ENCODE measurements at places on chromosomes 12 and 14. TPM values are rescaled to one million over a fixed set of nuclear protein-coding genes. Genes with fewer than 3 reads are reported as not detected.

- no peak for DNase-seq
Measured at GRCh38 chr12:123502163-123502704, 31.3 kb downstream of the RILPL1 start.

RPS6KL1 gene
- total RNA-seq, result 42.4 TPM

COX8C gene
- not detected for total RNA-seq

DNA sequence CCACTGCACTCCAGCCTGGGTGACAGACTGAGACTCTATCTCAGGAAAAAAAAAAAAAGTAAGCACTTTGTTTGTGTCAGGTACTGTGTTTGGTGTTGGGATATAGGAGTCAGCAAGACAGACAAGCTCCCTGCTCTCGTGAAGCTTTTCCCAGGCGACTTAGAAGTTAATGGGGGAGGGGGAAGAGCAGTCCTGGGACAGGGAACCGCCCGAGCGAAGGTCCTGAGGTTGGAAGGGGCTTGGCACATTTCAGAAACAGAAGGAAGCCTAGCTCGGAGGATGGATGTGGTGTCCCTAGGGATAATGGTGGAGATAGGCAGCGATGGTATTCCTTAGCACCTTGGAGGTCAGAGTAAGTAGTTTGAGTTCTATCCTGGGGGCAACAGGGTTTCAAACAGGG is 8.5 kb upstream of the COX6A1 start:
- DNase-seq, result no peak

- no peak for DNase-seq
Measured at GRCh38 chr12:121653999-121654398, 15.5 kb downstream of the MORN3 start.

DNA sequence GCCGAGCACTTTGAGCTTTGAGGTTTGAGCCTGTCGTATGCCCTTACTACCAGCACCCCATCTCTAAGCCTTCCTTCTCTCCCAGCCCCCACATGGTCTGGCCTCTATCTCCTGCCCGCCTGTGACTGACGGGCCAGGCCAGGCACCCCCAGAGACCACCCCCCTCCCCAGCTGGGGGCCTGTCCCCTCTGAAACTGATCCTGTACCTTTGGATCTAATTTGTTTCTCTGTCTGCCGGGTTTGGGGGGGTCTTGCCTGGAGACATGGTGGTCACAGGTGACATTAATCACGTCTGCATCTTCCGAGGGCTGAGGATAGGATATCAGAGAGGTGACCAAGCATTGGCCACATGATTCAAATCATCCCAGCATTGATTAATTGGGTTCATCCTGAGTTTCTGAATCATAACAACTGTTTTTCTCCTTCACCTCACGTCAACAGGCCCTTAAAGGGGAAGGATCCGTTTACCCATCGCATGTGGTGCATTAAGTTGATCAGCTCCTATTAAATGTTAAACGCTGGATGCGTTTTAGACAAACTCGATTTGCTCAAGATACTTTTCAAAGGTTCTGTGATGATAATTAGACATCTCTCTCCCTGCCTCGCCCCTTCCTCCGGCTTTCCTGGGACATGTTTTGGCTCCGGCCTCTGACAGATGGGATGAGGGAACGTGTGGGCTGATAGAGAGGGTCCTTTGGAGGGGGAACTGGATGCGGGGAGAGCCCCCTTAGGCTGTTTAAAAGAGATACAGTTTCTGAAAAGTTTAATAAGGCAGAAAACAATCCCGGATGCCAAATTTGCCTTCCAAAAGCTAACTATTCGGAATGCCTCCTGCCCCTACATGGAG is 63.3 kb upstream of the TBX3 start:
- no peak for DNase-seq

DNA sequence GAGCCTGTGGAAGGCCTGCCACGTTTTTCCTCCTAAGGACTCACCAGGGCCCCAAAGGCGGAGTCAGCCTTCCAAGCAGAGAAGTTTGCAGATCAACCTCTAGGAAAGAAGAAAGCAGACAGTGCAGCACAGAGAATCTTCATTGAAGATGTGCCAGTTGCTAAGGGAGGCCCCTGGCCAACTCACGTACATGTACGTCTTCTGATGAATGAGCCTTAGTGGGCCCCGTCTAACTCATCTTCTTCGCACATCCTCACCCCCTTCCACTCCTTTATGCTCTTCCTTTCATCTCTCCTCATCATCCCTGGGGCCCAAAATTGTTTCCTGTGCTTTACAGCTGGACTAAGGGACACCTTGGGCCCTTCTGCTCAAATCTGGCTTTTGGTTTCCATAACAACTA is 703.0 kb upstream of the TBX3 start:
- no peak for DNase-seq

KRT71 gene
- total RNA-seq, result 0.18 TPM

DNA sequence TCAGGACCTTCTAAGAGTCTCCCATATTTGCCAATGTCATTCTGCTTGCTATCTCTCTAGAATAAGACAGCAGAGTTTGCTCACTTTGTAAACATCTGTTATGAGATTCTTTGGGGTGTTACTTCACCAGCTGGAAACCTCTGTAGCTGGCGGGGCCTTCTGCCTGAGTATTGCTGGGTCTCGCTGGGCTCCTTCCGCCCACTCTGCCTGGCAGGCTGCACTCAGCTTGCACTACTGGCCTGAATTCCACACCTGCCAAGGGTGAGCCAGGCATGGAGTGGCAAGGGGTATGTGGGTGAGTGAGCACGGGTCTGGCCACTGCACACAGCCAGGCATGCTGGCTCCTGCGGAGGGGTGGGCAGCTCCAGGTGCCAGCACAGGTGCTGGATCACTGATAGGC is 267.3 kb upstream of the PDE3A start:
- DNase-seq, result no peak

- peak; percentile 13 for DNase-seq
Measured at GRCh38 chr12:63151623-63152320, 771 bp upstream of the AVPR1A start.

GALNT16 gene
- total RNA-seq, result 9.3 TPM

GRCh38 chr14:54104601-54105145 is 148.0 kb upstream of the BMP4 start:
- no peak for DNase-seq

GRCh38 chr14:95388699-95389098 is 69.0 kb upstream of the CLMN start:
- no peak for DNase-seq

GPR162 gene
- 28.5 TPM for total RNA-seq

DNA sequence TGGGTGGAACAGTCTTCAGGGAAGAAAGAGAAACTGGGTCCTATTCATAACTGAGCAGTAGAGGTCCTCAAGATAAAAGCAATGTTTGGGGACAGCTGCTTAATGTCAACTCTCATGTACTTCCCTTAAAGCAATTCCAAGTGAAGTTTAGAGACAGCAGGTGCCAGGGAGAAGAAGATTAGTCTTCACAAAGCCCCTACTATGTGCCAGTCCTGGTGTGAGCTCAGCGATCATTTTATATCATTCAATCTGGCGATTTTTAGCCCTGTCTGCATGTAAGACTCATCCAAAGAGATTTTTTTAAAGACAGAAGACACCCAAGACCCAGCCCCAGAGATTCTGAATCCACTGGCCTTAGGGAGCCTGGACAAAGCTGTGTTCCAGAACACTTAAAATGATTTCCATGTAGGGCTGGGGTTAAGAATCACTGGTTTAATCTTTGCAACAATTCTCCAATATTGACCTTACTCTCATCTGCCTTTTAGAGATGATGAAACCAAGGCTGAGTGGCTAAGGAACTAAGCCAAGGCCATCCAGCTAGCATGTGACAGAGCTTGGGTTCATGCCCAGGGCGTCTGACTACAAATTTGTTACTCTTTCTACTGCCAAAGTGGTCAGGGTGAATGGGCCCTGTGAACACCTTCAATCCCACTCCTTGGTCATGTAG is 404.5 kb upstream of the TBX3 start:
- no peak for DNase-seq

- no peak for DNase-seq
Measured at GRCh38 chr14:55351111-55351510, 60.5 kb downstream of the ATG14 start.

DNA sequence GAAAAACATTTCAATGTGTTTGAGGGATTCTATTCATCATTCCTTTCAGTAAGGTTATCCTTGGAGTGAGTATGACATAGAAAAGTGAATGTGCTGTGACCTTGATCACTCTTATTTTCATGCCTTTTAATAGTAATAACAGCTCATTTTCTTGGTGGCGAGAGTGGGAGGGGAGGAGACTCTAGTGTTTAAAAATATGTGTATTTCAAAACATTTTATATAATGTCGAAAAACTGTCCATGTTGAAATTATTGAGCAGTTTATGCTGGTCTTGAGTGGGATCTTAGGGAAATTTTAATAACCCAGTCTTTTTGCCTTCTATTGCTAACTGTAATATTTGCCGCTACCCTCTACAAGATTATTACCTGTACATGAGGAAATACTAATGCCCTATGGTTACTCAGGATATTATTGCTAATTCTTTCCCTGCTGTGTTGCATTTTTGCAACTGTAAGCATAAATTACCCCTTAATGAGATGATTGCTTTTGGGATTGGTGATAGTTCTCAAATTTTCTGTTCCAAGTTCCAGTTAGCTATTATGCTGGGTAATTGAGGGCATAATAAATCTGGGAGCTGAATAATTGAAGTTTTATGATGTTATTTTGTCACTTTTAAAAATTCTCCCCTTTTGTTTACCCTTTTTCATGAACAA is 21.9 kb downstream of the ATF7IP start:
- DNase-seq, result no peak

DNA sequence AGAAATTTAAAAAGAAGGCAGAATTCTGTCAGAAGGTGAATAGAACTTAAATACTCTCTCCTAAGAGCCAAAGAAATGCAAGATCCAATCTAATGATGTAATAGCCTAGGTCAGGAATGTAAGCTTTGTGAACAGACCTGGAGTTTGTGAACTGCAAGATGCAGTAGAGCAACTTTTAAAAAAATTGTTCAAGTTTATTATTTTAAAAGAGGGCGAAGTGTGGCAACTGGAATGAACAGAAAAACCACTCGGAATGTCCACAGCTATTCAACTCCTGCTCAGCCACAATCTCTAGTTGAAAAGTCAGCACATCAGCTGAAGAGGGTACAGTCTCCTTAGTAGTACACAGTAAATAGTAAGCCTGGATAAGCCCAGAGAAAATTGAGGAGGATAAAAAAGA is 228.8 kb downstream of the PPFIA2 start:
- no peak for DNase-seq

DNA sequence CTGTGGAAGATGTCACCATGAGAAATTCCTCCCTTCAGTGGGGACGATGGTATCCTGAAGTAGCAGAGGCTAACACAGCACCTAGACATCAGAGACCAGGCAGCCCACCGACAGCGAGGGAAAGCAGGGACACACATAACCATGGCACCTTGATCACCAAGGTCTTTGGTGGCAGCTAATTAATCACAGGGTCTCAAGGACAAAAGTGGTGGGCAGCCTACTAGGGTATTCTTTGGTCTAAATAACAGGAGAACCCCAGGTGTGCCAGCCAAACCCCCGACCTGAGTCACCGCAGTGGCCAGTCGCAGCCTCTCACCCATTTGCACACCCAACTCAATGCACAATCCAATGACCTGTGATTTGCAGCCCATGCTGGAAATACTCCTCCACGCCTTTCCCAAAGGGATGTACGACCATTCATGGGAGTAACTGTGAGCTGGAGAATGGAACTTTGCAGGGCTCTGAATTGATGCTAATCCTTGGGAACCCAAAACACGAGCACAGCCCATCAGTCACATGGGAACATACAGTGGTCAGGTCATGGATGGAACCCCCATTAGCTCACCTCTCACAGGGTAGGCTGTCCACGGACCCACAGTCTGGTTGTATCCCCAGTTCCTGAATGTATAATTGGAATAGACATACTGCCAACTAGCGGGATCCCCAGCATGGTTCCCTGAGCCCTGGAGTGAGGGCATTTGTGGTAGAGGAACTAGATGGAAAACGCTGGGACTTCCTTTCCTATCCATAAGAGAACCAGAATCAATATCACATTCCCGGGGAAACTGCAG is 58.7 kb upstream of the C14orf180 start:
- no peak for DNase-seq

OTX2 gene
- 24.6 TPM for total RNA-seq

KRT85 gene
- not detected for total RNA-seq

DNA sequence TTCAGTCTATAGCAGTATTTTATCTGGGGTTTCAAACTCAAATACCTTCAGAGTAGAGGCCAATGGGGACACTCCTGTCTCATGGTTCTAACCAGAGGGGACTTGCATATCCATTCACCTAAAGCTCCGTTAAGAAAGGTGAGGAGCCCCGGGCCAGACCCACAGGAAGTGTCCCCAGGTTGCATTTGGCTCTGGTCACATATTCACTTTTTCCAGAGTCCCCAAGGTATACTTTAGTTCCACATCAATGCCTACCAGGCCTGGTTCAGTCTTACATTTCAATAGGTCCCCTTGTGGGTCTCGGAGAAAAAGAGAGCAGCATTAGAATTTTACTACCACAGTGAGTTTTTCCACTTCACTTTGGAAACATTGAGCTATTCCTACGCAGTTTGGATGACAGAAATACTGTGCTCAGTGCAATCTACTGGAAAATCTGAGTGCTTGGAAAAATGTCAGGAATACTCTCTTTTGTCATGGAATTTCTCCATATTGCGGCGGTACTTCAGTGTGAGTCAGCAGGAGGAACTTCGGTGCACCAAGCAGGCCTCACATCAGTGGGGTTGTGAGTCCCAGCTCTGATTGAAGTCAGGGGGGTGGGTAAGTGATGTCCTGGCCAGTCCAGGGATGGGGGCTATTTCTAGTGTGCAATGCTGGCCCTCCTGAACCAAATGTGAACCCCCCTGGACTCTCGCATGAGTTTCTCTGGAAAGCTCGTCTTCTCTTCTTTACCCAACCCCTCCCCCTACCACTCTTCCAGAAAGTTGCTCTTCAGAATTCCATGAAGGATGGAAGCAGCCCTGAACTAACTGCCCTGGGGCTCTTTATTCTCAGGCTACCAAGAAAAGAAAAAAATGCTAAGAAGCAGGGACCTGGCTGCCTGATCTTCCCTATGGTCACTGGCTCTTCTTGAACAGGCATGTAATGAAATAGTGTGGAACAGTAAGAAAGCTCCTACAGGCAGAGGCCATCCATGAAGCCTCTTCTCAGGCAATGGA is 184.7 kb downstream of the PRKCH start:
- no peak for DNase-seq

HEATR5A gene
- 42.7 TPM for total RNA-seq

BRI3BP gene
- total RNA-seq, result 11.6 TPM

CD4 gene
- total RNA-seq, result 3.3 TPM

DNA sequence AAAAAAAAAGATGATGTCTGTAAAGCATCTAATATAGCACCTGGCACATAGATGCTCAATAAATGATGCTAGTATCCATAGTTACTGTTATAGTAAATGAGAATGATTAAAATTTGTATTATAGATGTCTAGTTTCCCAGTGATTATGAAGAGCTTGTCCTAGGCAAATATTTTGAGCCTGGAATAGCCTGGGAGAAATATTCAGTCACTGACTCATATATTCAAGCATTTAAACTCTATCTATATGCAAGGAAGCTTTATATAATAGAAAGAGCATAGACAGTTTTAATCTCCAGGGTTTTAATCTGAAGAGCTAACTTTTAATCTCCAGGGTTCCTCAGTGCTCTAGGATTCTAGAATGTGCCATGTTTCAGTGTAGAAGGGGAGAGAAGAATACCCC is 91.5 kb upstream of the VASH1 start:
- no peak for DNase-seq

IPO4 gene
- total RNA-seq, result 14.5 TPM

- no peak for DNase-seq
Measured at GRCh38 chr12:20946732-20947131, 136.2 kb downstream of the SLCO1B3 start.

All from cerebellum (tissue), 4 donors.